ENCODE measurements at places on chromosomes 2 and 18.
A peak's percentile ranks its signal among the peaks of the same experiment; 100 is the strongest.

GRCh38 chr2:47072728-47073191 is 82.3 kb downstream of the STPG4 start:
- DNase-seq, result no peak

DNA sequence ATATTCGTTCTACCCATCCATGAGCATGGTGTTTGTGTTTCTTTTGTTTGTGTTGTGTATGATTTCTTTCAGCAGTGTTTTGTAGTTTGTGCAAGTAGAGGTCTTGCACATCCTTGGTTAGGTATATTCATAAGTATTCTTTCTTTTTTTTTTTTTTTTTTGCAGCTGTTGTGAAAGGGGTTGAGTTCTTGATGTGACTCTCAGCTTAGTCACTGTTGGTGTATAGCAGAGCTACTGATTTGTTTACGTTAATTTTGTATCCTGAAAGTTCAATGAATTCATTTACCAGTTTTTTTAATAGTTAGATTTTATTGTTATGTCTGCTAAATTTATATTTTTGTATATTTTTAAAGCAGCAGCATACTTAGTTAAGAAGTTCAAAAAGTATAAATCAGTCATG is 834.4 kb upstream of the NRXN1 start:
- DNase-seq, result no peak

- DNase-seq, result peak; percentile 1
Measured at GRCh38 chr2:8090748-8091700, 590.8 kb upstream of the ID2 start.

DNA sequence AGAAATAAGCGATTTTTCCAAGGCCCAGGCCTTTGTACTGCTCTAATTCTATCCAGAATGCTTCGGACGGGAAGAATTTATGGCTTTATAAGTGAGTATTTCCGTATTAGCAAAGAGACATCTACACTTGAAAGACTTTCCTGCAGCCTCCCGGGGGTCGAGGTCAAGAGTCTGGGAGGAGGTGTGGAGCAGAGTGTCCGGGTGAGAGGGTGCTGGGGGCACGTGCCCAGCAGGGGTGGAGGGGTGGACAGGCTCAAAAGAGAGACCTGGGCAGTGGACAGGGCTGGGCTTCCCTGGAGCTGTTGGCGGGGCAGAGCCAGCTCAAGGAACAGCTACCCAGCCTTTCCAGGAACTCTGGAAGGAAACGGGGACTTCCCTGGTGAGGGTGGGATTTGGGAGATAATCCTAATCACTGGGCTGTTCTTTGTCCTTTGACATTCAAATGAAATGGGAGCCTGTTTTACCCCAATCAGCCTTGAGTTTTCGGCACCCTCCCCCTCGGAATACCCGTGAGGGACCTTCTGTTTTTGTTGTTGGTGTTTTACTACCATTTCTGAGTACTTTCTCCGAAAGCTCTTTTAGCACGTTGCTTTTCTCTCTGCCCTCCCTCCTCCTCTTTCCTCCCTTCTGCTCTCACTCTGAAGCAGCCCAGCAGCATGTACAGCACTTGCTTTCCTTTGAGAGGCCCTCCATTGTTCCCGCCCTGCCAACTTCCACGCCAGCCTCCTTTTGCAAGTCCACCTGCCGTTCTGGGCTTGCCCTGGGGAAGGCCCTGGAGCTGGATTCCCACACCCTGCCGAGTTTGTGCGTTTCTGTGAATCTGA is 164.7 kb downstream of the AGAP1 start:
- no peak for DNase-seq

- DNase-seq, result no peak
Measured at GRCh38 chr2:104434318-104434792, 419.6 kb upstream of the POU3F3 start.

DNA sequence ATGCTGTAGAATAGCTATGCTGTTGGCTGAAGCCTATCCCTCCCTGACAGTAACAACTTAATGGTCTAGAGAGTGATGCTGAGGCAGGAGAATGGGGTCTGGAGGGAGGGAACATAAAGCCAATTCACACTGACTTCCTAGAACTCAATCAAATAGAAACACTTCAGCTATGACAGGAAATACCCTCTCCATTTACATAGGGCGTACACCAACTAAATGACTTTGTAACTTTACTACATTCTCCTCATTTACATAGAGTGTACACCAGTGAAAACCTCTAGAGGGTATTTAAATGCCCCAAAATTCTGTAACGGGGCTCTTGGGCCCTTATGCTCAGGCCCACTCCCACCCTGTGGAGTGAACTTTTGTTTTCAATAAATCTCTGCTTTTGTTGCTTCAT is 41.5 kb downstream of the YPEL5 start:
- DNase-seq, result no peak

DNA sequence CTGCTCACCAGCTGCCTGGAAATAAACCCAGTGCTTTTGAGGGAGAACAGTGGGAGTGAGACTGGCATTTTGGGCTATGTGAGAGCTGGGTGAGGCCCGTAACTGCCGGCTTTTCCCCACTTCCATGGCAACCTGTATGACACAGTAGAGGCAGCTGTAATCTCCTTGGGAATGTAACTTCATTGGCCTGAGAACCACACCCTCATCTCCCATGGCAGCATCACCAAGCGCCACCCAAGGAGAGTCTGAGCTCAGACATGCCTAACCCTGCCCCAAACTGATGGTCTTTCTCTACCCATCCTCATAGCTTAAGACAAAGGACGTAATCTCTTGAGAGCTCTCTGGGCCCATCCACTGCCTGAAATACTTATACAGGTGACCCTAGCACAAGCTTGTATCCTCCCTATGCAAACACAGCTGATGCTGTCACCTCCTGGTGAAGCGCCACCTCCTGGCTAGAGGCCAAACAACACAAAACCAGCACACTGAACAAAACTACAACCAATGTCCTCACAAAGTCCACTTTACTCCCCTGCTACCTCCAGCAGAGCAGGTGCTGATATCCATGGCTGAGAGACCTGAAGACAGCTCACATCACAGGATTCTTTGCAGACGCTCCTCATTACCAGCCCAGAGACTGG is 763.4 kb upstream of the NRXN1 start:
- DNase-seq, result no peak

- no peak for DNase-seq
Measured at GRCh38 chr2:238694136-238694755, 153.6 kb upstream of the TWIST2 start.

All from activated CD4-positive, alpha-beta T cell treated with anti-CD3 and anti-CD28 coated beads, Interleukin-2, amount 50 U/mL, for 4 hours (primary cell).